ENCODE measurements at places on chromosomes 2 and 18.

- no peak for DNase-seq
Measured at GRCh38 chr2:60453872-60454271, 99.6 kb downstream of the BCL11A start.

DNA sequence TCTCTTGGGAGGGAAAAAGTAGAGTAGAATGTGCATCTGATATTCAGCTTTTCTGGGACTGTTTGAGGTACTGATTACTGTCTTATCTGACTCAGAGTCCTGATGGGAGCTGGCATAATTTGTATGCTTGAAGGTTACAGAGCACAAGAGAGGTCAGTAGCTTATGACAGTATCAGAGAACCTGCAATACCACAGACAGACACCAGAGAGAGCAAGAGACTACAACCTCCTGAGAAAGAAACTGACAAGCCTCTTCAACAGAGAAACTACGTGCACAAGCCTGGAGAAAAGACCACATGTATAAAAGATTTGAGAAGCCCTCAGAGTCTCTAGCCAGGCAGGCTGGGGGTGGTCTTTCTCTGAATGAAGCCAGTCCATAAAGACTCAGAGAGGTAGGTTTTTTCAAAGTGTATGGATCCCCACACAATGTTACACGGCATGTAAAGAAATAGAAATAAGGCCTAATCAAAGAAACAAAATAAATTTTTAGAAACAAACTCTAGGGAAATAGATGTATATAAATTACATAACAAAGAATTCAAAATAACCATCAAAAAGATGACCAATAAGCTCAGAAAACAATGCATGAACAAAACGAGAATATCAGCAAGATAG lies 568.3 kb downstream of the LRRTM4 start:
- DNase-seq = peak; percentile 19

DNA sequence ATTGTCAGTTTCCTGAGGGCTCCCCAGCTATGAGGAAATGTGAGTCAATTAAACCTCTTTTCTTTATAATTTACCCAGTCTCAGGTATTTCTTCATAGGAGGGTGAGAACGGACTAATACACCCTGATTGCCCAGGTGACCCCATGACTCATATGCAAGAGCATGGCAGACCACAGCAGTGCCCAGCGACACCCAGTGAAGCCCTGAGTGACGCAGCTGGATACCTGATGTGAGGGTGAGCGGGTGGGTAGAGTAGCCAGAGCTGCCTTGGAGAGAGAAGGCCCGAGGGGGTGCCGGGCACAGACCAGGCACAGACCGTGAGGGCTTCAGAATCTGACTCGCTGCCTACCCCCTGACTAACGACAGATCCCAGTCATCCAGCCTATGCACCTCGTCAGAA lies 15.4 kb downstream of the ALPG start:
- no peak for DNase-seq

DNA sequence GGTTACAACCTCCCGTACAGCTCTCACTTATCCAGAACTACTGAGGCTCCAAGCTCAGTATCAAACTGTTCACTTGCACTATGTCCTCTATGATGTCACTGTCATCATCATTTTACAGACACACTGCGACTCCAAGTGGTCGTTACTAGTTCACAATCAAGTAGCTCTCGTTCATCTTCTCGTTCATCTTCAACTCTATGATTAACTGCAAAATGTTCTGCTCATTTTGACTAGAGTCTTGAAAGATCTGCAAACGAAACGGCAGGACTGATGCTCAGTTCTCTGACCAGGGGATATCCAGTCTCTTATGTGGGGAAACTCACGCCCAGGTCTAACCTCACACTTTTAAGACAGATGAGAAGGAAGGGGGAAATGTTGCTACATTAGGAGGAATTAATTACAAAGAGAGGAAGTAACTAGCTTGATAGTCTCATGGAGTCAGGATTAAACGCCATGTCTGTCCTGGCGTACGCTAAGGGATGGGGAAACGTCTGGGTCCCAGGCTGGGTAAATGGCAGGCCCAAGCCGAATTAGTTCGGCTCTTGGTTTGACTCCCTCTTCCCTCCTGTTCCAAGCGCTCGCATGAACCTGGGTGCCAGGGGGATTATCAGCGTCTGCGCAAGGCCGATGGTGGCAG lies 794 bp upstream of the CHCHD5 start:
- peak; percentile 19 for DNase-seq

GRCh38 chr2:203823173-203823572 lies 44.4 kb upstream of the CTLA4 start:
- no peak for DNase-seq

- no peak for DNase-seq
Measured at GRCh38 chr18:46366751-46367376, 262.7 kb downstream of the HAUS1 start.

DNA sequence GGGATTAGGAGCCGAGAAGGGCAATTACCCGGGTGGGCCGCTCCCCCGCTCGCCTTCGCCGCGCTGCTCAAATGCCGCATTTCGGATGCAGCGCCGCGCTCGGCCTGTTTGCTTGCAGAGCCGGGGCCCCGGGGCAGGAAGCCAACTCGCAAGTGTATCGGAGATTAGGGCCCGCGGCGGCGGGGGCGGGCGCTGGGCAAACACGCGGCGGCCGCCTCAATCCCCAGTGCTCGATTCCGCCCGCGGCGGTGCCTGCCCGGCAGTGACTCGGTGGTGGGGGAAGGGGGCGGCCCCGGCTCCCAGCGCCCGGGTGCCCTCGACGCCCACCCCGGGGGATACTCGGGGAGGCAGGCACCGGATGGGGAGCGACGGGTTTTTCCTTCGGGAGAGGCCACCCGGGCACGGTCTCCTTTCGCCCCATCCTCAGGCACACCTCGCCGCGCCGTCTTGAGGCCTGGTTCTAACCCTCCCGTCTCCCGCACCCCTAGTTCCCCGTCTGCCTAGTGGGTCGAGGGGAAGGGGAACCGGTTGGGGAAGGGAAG lies 26.6 kb upstream of the NOTO start:
- peak; percentile 58 for DNase-seq

GRCh38 chr2:32727157-32727556 lies 99.3 kb downstream of the TTC27 start:
- no peak for DNase-seq
